ENCODE measurements at places on chromosomes 12 and 14.

- no peak for DNase-seq
These were observed 6.8 kb downstream of the GIT2 start for GRCh38 chr12:109989380-109989779.

DNA sequence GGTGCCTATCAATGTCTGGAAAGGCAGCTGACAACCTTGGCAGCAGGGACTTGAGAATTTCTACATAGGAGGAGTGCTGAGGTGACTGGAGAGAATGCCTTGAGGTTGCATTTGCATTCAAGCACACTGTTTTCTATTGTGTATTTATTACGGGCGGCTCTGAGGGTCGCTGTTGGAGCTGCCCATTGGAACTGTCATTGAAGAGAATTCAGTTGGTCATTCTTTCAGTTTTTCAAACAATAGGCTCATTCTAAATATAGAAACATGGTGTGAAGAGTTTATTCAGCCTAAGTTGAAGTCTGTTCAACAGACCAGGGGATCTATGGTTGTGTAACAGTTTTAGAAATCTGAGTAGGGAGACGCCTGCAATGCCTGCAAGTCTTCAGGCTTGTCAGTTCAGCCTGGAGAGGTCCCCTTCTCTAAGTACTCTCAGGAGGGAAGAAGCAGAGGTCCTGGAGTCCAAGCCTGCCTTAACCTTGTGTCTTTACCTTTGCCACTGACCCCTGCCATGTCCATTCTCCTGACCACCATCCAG lies 9.8 kb upstream of the ABHD12B start:
- peak; percentile 77 for DNase-seq

- DNase-seq: peak; percentile 41
These were observed 68.7 kb upstream of the MED13L start for GRCh38 chr12:116346222-116346621.

DNA sequence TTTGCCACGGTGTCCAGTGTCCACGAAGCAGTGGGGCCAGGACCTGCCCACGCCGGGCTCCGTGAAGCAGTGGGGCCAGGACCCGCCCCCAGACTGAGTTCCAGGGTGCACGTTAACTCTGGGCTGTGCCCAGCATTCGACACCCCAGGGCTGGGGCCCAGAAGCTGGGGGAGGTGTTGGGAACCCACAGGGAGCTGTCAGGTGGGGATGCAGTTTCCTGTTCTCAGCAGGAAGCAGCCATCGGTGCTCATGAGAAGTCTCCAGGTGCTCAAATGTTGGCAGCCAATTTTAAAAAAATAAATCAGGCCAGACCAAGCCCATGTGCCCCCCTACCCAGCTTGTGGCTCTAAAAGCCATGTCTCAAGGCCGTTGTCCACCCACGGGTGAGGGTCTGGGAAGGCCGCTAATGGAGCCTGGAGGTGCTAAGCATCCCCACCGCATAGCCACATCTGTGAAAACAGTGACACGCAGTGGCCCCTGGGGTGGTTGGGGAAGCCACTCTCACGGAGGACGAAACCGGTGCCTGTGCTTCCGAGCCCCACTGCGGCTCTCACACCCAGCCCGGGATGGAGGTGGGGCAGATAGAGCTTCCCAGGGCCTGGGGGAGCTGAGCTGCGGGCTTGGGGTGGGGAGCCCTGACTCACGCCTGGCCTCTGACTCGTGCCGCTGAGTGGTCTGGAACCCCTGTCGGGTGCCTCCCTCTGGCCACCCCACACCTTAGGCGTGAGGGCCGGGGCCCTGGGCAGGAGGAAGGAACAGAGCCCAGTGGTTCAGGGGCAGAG lies 53.5 kb downstream of the FBRSL1 start:
- DNase-seq: no peak

- no peak for DNase-seq
These were observed 8.3 kb downstream of the CEP128 start for GRCh38 chr14:80933282-80933681.

GRCh38 chr12:89328151-89329030 lies 23.9 kb downstream of the DUSP6 start:
- no peak for DNase-seq

- DNase-seq: no peak
These were observed 61.4 kb downstream of the RASSF3 start for GRCh38 chr12:64671681-64672080.

- DNase-seq: peak; percentile 92
These were observed 758.3 kb downstream of the C12orf50 start for GRCh38 chr12:87270919-87271318.

DNA sequence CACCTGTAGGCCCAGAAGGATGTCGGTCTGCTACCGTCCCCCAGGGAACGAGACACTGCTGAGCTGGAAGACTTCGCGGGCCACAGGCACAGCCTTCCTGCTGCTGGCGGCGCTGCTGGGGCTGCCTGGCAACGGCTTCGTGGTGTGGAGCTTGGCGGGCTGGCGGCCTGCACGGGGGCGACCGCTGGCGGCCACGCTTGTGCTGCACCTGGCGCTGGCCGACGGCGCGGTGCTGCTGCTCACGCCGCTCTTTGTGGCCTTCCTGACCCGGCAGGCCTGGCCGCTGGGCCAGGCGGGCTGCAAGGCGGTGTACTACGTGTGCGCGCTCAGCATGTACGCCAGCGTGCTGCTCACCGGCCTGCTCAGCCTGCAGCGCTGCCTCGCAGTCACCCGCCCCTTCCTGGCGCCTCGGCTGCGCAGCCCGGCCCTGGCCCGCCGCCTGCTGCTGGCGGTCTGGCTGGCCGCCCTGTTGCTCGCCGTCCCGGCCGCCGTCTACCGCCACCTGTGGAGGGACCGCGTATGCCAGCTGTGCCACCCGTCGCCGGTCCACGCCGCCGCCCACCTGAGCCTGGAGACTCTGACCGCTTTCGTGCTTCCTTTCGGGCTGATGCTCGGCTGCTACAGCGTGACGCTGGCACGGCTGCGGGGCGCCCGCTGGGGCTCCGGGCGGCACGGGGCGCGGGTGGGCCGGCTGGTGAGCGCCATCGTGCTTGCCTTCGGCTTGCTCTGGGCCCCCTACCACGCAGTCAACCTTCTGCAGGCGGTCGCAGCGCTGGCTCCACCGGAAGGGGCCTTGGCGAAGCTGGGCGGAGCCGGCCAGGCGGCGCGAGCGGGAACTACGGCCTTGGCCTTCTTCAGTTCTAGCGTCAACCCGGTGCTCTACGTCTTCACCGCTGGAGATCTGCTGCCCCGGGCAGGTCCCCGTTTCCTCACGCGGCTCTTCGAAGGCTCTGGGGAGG lies at the start of gene LTB4R:
TSS of gene LTB4R (plus strand) at position 857 of the 959 bp plus-strand sequence. CDS start 4,150 bp downstream, outside the sequence.
- peak; percentile 85 for DNase-seq

DNA sequence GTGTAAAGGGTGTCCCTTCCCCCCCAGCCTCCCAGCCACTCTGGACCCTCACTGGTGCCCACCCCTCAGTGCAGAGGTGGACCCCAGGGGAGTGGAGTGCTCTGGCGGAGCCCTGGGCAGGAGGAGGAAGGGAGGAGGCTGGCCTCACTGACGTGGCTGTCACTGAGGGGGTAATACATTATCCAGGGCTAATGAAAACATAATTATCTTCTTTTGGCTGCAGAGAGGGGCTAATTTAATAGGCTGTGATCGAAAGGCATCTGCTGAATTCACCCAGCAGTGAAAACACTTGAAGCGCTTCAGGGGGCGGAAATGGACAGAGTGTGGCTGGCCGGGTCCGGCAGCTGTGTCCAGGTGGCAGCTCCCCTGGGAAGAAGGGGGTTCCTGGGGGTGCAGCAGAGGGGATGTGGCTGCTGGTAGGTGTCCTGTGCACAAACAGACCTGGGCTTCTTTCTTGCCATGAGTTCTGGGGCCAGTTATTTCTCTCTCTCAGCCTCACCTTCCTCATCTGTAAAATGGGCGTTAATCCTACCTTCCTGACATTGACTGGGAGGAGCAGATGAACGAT lies 3.7 kb upstream of the NOS1 start:
- no peak for DNase-seq

GRCh38 chr12:70260646-70261045 lies 17.4 kb downstream of the CNOT2 start:
- no peak for DNase-seq

DNA sequence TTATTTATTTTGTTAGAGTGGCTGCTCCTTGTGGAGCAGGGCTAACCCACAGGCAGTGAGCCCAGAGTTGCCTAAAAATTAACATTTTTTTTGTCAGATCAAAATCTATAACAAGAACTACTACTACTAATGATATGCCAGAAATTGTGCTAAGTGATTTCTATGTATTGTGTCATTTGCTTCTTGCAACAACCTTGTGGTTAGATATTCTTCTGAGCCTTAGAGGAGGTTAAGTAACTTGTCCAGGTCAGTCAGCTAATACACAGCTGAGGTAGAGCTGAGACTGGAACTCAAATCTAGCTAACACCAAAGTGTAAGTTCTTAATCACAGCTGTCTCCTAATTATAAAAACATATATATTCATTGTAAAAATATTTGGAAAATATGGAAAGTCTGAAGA lies 29.8 kb downstream of the CFL2 start:
- peak; percentile 84 for DNase-seq

DNA sequence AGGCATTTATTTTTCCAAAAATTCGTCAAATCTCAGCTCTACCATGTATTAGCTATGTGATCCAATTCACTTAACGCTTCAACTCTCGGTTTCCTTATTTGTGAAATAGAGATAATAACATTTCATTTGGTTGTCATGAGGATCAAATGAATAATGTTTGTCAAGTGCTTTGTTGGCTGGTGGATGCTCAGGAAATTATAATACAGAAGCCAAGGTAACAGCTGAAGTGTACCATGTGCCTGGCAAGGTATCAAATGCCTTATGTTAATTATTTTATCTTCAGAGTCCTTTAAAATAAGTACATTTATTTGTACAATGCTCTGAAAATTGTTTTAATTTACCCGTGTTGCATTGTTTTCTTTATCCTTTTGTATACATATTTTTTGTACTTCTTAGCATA lies 6.1 kb upstream of the PRKCH start:
- DNase-seq: no peak

- DNase-seq: no peak
These were observed 4.5 kb upstream of the PRR4 start for GRCh38 chr12:10853776-10854175.

- no peak for DNase-seq
These were observed 124.9 kb downstream of the TSPAN9 start for GRCh38 chr12:3202096-3202495.

GRCh38 chr14:33451211-33451610 lies 499.7 kb downstream of the EGLN3 start:
- DNase-seq: peak; percentile 41

GRCh38 chr12:6626654-6627283 lies 9.0 kb downstream of the LPAR5 start:
- no peak for DNase-seq

DNA sequence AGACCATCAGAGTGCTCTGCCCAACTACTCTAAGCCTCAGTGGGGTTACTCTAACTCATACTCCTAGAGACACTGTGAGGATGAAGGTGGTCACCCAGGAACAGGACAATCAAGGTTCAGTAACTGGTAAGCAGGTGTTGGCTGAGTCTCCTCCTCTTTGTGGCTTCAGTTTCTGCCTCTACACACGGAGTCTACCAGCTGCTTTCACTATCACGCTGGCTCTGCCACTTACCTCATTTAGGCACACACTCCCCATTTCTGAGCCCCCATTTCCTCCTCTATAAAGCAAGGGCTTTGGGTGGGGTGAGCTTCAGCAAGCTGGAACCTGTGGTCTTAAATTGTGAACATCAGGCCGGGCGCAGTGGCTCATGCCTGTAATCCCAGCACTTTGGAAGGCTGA lies 7.3 kb upstream of the TCHP start:
- DNase-seq: no peak

GRCh38 chr12:65492998-65493912 lies 214.8 kb downstream of the MSRB3 start:
- DNase-seq: peak; percentile 12

- DNase-seq: no peak
These were observed 27.9 kb downstream of the PCNX1 start for GRCh38 chr14:70935135-70935534.

DNA sequence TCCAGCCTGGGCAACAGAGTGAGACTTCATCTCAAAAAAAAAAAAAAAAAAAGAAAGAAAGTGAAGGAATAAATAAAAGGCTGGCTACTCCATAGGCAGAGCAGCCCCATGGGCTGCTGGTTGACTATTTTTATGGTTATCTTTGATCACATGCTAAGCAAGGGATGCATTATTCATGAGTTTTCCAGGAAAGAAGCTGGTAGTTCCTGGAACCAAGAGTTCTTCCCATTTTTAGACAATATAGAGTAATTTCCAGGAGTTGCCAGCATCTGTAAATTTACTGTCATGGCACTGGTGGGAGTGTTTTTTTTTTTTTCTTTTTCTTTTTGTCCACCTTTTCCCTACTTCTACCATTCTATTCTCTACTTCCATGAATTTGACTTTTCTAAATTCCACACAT lies 24.2 kb downstream of the FGD4 start:
- no peak for DNase-seq

DNA sequence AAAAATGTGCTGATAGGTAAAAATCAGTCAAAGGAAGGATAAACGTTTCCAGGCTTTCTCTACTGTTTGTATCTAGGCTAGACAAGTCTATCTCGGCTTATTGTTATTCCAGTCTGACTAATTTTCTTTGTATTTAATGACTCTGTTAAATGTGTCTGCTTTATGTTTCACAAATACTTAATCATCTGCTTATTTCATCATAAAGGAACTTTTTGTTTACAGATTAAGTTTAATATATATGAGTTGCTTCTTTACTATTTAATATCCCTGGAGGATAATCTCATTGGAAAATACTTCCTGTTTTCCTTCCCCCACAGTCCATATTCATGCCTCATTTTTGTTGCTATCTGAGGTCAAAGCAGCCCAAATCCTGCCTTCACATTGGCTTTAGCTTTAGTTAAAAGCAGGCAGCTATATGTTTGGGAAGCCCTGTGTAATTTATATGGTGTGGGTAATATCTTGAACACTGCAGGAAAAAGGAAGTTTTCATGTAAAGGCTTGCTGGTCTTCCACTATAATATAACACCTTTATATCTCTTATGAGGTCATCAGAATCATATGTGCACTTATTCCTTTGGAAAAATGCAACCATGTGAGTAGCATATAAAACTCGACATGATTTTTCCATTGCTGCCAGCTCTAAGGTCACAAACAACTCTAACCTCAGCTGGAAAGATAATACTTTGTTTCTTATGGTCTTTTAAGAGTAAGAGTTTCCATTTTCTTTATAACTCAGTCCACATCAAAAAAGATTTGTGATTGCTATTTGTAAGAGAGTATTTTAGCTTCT lies 76.8 kb downstream of the ALX1 start:
- DNase-seq: no peak

DNA sequence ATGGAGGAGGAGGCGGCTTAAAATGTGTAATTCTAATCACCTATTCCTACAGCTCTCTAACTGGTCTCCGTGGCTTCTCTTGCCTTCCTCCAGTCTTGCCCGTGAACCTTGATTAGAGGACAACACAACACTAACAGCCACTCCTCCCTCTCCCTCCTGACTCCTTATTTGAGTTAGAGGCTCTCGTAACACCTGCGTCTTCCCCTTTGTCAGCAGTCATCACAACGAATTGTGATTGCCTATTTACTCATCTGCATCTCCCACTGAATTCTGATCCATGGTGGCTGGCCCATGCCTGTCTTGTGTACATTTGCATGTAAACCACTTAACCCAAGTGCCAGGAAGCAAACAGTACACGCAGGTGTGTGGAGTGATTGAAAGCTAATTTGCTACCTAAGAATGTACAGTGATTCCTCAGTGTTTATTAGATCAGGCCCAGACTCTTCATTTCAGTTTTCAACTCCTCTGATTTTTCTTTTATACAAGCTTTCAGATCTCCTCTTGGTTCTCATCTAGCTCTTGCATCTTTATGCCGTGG lies 154.5 kb downstream of the MON2 start:
- no peak for DNase-seq
